Activated naive CD8-positive, alpha-beta T cell treated with anti-CD3 and anti-CD28 coated beads for 36 hours (primary cell): ENCODE measurements at places on chromosomes 12 and 14. TPM values are rescaled to one million over a fixed set of nuclear protein-coding genes. Genes with fewer than 3 reads are reported as not detected.

DNA sequence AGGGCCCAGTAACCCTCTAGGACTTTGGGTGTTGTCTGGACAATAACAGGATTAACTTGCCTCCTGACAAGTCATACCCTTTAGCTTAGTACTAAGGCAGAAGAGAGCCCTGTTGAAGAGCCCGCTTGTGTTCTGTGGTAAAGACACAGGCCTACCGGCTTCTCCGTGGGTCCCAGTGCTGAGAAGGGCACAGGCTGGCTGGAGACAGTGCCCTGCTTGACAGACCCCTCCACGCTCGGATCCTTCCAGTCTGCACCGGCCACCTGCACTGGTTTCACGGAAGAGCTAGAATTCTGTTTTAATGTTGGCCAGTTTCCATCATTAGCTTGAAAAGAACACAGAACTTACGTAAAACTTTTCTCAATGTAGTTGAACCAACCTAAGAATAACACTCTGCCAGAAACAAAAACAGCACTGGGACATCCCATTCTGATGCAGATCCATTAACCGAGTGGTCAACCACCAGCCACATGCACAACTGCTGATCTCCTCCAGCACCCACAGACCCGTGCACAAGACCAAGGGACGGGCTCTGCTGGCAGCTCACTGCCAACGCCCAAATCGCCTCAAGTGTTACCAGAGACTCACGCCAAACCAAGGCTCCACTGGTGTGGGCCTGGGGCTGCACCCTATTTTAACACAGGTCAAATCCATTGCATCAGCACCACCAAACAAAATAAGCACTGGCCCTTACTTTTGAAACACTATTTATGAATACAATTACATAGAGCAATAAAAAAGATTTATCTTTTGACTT lies 27.1 kb downstream of the ZFYVE21 start:
- H3K4me1 ChIP-seq = no peaks in the 10 kb centered on the region
- no peaks in the 10 kb centered on the region for H3K36me3 ChIP-seq
- no peak overlapping the region for H3K4me3 ChIP-seq
- H3K27ac ChIP-seq = no peak overlapping the region

Gene SAMD4A
- total RNA-seq = 4.7 TPM

- no peaks in the 10 kb centered on the region for H3K27me3 ChIP-seq
- H3K4me1 ChIP-seq = peaks cover 11% of the 10 kb centered on the region
- H3K27ac ChIP-seq = no peak overlapping the region
- H3K4me3 ChIP-seq = no peak overlapping the region
- H3K36me3 ChIP-seq = peaks cover 14% of the 10 kb centered on the region
These were observed 428.1 kb downstream of the FLRT2 start for GRCh38 chr14:85958069-85958468.

Gene TAS2R14
- 0.68 TPM for total RNA-seq

Gene MYF6
- not detected for total RNA-seq

Gene BAG5
- total RNA-seq = 36.3 TPM

- H3K27me3 ChIP-seq = no peaks in the 10 kb centered on the region
- no peak overlapping the region for H3K27ac ChIP-seq
- no peak overlapping the region for H3K4me3 ChIP-seq
- no peaks in the 10 kb centered on the region for H3K36me3 ChIP-seq
These were observed 7.1 kb downstream of the DTX1 start for GRCh38 chr12:113063396-113064350.

Gene GNG2
- 132 TPM for total RNA-seq

Gene NRIP2
- not detected for total RNA-seq

Gene KRT80
- total RNA-seq = not detected

GRCh38 chr12:49652921-49653520 lies 29.7 kb downstream of the PRPF40B start:
- H3K36me3 ChIP-seq = peaks cover 27% of the 10 kb centered on the region
- no peak for DNase-seq
- no peaks in the 10 kb centered on the region for H3K27me3 ChIP-seq
- no peak overlapping the region for H3K4me3 ChIP-seq
